ENCODE measurements at places on chromosomes 13 and 19.

DNA sequence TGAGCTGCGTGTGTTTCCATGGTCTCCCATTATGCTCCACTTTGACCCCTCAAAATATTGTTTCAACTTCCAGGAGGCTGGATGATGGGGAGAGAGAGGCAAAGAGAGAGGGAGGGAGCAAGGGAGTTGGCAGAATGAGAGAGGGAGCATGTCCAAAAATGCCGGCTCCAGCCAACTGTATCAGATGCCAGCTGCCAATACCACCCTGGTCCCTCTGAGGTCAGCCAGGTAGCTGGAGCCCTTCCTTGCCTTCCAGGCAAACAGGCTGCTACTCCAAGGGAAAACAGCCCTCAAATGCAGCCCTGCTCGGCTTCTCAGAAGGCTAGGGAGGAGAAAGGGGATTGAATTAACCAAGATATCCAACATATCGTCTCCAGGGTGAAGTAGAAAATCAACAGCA is 440.0 kb downstream of the TSHZ3 start:
- no peak for DNase-seq

DNA sequence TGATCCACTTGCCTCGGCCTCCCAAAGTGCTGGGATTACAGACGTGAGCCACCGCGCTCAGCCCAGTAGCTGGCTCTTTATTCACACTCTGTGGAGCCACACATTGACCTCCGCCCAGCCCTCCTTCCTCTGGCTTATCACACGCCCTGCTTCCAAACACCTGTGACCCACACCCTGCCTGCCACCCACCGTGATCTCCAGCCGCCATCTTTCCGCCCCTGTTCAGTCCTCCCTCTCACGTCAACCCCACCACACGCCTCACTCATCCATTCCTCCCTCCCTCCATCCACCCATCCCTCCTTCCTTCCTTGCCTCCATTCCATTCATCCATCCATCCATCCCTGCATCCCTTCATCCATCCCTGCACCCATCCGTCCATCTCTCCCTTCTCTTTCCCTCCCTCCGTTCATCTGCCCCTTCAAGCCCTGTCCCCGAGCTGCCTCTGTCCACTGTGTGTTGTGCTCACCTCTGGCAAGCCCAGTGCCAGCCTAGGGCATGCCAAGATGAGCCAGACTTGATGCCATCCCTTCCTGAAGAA is 17.6 kb downstream of the ZNF296 start:
- no peak for DNase-seq

GRCh38 chr19:55230329-55230728 is 1.8 kb upstream of the TMEM86B start:
- DNase-seq: no peak

DNA sequence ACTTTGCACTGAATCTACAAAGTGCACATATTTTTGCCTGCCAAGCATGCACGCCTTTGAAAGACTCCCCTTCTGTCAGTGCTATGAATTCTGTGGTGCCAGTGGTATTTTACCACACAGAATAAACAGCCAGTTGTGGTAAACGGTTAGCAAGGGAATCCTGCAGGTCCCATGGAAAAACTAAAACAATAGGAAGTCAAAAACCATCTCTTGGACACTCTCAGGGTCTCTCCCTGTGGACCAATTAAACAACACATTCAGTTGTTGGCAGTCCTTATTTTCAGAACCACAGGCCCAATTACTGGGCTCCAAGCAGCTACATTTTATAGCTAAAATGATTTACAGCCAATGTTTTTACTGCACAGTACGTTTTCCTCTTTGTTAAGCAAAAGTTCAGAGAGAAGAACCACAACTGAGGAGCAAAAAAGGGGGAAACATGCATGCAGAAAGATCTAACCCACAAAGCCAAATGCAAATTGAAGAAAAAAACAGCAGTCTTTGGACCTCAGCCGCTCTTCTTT is 116.9 kb downstream of the KCTD12 start:
- no peak for DNase-seq

DNA sequence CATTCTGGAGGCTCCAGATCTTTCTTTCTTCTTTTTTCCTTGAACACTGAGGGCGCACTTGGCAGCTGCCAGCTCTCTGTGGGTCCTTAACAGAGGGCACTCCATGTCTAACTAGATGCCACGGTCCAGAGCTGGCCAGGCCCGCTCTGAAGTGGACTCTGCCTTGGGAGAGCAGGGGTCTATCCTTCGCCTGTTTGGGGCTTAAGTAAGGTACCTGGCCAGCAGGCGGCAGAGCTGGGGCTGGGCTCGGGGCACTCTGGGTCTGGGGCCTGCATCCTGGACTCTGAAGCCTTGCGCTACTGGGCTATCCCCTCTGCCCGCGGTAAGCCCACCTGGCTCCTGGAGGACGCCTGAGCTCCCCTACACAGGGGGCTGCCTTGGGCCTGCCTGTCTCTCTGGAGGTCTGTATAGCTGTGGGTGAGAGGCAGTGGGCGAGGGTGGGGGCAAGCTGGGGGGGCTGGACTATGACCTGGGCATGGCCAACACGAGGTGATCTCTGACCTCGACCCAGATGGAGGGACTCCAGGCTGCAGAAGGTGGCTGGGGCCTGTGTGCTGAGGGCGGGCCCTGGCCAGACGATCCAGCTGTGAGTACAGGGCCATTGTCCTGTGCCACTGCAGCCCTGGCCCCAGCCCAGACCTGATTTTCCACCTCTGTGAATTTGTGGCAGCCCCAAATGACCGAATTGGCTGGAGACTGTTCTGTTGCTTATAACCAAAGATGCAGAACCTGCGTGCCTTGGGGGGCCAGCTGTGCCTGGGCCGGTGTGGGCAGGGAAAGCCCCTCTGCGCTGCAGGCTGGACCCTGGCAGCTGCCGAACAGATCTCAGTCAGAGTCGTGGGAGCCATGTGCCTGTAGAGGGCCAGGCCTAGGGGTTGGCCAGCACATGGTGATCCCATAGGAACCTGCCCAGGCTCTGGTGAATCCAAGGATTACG is 26.5 kb downstream of the CEBPG start:
- no peak for DNase-seq

DNA sequence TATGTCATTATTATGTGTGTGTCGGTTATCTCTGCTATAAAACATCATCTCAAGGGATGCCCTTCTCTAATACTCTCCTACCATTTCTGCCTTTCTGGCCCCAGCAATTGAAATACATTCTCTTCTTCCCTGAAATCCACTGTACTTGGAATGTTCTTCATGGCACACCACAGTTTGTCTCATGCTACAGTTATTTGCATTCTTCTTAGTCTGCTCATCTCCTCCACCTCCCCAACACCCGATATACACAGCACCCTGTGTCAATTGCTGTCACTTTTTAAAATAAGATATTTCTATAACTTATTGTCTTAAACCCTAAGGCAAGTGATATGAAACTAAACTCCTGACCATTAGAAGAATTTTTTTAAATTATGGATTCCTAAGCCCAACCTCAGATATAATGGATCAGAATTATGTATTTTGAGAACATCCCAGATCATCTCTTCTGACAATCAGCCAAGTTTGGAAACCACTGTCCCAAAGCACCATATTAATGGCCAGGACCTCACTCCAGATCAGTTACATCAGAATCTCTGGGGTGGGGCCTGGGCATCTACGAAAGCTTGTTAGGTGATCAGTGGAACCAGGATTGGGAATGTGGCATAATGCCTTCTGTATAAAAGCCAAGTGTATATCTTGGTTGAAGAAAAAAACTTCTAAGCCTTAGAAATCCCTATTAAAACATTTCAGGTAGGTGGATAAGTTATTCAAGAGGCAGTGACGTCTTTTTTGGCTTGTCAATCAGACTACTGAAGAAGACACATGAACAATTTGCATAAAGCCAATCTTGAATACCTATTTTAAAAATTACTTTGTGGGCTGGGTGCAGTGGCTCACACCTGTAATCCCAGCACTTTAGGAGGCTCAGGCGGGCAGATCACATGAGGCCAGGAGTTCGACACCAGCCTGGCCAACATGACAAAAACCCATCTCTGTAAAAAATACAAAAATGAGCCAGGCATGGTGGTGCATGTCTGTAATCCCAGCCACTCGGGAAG is 30.0 kb upstream of the KBTBD7 start:
- no peak for DNase-seq

GRCh38 chr19:19155495-19156219 is 14.4 kb downstream of the MEF2B start:
- DNase-seq: no peak

- no peak for DNase-seq
These were observed 96.9 kb downstream of the WDFY2 start for GRCh38 chr13:51681037-51681678.

GRCh38 chr19:31639306-31639705 is 290.1 kb upstream of the TSHZ3 start:
- DNase-seq: no peak

Data from stimulated activated CD4-positive, alpha-beta T cell treated with anti-CD3 and anti-CD28 coated beads, Interleukin-1b, Interleukin-23, amount 100 ng/mL, for 4 hours (primary cell).